ENCODE measurements at places on chromosomes 1 and 21. TPM values are rescaled to one million over a fixed set of nuclear protein-coding genes. Genes with fewer than 3 reads are reported as not detected.
A peak's percentile ranks its signal among the peaks of the same experiment; 100 is the strongest.

GRCh38 chr1:66535061-66535460 lies 1.1 kb downstream of the SGIP1 start:
- DNase-seq = no peak

DNA sequence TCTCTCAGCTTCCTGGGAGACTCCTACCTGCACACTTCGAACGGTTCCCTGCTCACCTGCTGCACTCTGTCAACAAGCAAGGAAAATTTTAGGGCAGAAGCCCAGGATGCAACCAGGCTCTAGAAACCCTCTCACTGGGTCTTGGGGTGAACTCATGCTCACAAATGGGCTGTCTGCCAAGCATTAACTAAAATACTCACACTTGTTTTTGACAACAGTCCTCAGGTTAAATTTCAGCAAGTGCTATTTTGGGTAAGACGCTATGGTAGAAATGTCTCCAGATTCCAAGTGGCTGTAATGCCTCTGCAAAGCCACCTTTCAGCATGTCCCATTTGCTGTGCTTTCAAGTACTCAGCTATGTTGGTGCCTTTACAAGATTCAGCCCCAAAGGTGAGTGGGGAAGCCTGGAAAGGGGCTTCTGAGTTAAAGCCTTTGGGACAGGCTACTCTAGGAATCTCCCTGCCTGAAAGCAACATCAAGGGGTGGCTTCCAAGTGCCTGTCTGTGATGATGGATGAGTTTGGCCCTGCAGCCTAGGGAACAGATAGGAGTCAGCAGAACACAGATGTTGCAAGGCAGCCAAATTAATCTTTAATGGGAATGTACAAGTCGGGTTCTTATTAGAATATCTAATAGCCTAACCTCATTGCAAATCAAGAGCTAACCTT lies 211.9 kb upstream of the SPAG17 start:
- no peak for DNase-seq

- no peak for DNase-seq
Observed at GRCh38 chr1:113392541-113393128, 2.3 kb downstream of the MAGI3 start.

DNA sequence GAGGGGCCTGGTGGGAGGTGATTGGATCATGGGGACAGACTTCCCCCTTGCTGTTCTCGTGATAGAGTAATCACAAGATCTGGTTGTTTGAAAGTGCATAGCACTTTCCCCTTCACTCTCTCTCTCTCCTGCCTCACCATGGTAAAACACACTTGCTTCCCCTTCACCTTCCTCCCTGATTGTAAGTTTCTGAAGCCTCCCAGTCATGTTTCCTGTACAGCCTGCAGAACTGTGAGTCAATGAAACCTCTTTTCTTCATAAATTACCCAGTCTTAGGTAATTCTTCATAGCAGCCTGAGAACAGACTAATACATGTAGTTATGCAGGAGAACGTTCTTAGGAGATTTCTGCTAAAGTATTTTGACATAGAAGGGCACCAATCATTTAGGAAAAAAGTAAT lies 59.9 kb upstream of the FBXO28 start:
- no peak for DNase-seq

GRCh38 chr1:231628207-231628876 lies 1.8 kb downstream of the DISC1 start:
- no peak for DNase-seq

DNA sequence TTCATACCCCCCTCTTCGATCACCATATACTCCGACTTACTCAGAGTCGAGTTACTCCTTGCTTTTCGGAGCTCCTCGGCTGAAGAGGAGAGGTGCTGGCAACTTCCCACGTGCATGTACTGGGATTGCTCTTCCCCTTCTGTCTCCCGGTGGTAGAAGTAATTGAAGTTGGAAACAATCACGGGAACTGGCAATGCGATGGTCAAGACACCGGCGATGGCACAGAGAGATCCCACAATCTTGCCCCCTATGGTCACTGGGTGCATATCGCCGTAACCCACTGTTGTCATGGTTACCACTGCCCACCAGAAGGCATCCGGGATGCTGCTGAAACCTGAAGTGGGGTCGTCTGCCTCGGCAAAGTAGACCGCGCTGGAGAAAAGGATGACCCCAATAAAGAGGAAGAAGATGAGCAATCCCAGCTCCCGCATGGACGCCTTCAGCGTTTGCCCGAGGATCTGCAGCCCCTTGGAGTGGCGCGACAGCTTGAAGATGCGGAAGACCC lies 1.5 kb downstream of the KCNA3 start:
- DNase-seq = no peak

GRCh38 chr1:36323636-36324352 lies at the start of gene EVA1B:
Gene EVA1B, minus strand, starts transcription at chr1:36323645. Its CDS starts 608 bp downstream, at chr1:36323037.
- peak; percentile 55 for DNase-seq

DNA sequence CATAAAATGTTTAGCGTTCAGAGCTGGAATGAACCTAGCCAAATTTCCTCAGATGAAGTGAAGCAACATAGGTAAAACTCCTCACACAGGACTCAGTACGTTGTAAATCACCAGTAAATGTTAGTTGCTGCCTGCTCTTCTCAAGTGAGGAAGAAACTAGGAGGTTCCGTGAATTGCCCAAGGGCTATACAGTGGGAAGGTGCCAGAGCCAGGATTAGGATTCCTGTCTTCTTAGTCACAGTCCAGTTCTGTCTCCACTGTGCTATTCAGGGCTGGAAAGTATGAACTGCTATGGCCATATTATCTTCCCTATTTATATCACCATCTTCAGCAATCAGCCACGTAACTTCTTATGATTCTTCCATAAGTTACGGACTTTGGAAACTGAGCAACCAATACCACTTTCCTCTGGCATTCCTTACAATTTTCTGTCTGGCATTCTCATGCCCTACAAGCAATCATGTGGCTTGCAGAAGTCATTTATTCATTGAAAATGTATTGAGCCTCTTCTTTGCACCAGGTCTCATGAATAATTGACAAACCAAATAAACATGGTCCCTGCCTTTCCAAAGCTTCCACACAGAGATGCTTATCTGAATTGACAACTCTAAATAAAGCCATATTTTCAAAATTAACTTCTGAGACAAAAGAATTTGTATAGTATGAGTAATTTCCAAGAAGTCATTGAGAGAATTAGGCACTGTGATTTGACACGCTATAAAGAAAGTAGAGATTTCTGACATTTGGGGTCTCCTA lies 271.6 kb upstream of the SGIP1 start:
- no peak for DNase-seq

DNA sequence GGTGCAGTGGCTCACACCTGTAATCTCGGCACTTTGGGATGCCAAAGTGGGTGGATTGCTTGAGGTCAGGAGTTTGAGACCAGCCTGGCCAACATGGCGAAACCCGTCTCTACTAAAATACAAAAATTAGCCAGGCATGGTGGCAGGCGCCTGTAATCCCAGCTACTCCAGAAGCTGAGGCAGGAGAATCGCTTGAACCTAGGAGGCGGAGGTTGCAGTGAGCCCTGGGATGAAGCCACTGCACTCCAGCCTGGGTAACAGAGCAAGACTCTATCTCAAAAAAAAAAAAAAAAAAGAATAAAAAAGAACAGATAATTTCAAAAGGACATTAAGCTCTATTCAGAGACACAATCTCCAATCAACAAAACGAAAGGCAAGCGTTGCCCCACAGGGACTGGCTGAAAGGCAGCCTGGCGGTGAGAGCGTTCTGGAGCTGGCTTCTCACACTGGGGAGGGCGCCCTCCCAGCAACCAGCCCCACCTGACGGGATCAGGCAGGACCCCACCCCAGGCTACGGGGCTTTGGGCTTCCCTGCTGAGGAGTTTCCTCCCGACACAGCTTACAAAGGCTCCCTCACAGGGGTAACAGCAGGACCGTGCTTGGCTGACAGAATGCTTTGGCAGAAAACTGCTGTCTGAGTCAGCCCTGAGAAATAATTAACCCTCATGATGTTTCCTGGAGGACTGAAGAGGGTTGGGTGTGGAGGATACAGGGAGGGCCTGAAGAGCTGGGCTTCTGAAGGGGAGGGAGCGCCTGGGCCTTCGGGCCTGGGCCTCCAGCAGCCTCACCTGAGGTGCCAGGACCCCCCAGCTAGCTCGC lies 31.1 kb upstream of the SRP9 start:
- DNase-seq = peak; percentile 88

DNA sequence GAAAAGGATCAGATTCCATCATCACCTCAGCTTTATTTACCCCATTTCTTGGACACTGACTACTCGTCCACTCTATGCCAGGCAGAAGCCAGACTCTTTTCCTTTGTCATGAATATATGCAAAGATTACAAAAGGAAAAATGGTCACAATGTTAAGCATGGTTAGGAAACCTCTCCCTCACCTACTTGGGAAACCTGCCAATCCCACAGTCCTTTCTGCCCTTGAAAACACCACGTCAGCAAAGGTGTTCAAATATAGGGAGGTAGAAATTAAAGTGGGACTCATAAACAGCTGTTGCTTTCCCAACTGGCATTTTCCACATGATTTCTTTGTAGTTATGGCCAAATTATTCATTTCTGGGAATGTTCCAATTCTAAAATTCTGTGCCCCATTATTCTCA lies 16.2 kb upstream of the ATP13A2 start:
- no peak for DNase-seq

DNA sequence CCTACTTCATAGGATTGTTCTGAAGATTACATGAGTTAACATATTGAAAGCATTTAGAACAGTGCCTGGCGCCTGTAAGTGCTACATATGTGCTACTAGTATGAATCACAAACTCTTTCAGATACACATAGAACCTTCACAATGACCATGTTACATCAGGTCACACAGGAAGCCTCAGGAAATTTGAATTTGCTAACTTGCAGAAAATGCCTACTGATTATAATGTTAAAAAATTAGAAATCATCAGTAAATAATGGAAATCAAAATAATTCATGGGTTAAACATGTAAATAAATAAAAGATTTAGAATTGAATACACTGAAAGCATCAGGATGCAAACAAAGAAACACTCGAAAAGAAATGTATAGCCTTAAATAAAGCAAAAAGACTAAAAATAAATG lies 94.9 kb downstream of the SPAG17 start:
- DNase-seq = no peak

DNA sequence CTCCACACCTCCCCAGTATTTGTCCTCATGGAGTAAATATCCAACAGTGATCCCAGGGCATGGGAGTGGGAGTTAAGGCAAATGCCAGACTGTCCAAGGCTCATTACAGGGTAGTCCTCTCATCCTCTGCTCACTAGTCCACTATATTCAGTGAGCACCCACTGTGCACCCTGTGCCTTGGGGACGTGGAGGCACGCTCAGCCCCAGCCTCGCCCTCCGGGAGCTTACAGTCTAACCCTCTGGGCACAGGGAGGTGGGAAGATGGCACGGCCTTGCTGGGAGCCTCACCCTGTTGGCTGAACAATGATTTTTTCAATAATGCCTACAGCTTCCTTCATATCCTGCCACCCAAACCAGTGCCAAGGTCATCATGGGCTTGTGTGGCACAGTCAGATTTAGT lies 2.8 kb downstream of the HES2 start:
- no peak for DNase-seq

DNA sequence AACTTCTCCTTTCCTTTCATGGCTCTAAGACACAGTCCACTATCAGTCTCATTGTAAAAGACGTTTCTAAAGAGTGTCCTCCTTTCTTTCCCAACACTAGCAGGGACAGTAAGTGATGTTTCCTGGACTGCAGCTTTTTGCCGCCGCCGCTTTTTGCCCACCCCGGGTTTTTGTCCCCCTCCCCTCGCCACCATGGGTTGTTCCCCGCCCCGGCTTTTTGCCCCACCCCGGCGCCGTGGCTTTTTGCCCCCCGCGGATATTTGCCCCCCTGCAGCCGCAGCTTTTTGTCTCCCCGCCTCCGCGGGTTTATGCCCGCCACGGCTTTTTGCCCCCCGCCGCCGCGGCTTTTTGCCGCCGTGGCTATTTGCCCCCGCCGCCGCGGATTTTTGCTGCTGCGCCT lies 95.2 kb downstream of the TPTE start:
- DNase-seq = no peak

GRCh38 chr1:35808450-35809113 lies 766 bp downstream of the AGO4 start:
- DNase-seq = peak; percentile 74

GRCh38 chr1:8628606-8629005 lies 188.8 kb downstream of the RERE start:
- DNase-seq = no peak

- no peak for DNase-seq
Observed at GRCh38 chr1:200520735-200521134, 99.8 kb downstream of the KIF14 start.

DNA sequence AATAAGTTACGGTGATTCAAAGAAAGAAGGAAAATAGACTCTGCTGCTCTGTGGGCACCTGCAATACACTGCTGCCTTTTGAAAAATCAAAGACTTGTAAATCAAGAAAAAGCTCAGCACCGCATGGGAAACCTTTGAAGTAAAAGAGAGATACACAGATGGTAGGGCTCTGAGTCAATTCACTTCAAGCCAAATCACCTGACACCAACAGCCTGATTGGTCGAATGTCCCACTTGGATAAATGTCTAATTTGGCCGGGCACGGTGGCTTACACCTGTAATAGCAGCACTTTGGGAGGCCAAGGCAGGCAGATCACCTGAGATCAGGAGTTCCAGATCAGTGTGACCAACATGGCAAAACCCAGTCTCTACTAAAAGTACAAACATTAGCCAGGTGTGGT lies 19.2 kb upstream of the RCAN3 start:
- DNase-seq = no peak

GRCh38 chr1:155001425-155001674 lies 1.3 kb upstream of the ZBTB7B start:
- no peak for DNase-seq

- DNase-seq = no peak
Observed at GRCh38 chr1:74652711-74653139, 20.9 kb downstream of the ERICH3 start.

GRCh38 chr21:29349702-29350101 lies 51.0 kb downstream of the BACH1 start:
- DNase-seq = no peak

DNA sequence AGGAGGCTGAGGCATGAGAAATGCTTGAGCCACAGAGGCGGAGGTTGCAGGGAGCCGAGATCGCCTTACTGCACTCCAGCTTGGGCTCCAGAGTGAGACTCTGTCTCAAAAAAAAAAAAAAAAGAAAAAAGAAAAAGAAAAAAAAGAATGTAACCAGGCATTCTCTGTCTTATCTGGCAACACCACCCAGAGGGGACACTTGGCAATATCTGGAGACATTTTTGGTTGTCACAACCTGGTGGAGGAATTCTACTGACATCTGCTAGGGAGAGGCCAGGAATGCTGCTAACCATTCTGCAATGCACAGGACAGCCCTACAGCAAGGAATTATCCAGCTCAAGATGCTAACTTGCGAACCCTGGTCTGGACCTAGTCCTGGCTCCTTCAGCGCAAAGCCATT lies 2.3 kb upstream of the CNR2 start:
- no peak for DNase-seq

ZNF593OS gene
- not detected for total RNA-seq

NT5C1A gene
- not detected for total RNA-seq

ALG14 gene
- not detected for total RNA-seq

MROH7 gene
- 2.0 TPM for total RNA-seq

SELP gene
- 40.0 TPM for total RNA-seq

HES3 gene
- total RNA-seq = not detected

Measured in ascending aorta (tissue), 2 donors.